CD4-positive, alpha-beta T cell treated with Interleukin-12 subunit alpha and Interleukin-12 subunit beta, for 1 hour (primary cell): ENCODE measurements at places on chromosomes 1 and 21.

DNA sequence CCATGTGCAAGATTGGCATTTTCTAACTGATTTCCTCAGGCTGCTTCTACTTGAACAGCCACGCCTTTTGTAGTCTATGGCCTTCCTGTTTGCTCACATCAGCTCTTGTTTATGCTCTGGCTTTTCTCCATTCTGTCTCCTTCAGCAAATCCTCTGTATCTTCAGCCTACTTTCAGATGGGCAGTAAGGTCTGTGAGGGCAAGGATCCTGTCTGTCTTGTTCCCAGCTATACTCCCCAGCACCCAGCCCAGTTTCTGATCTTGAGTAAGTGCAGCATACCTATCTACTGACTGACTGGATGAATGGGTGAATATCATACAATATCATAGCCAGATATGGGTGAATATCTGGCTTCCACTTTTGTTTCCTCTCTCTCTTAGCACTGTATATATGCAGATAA, 438.1 kb downstream of the LMO4 start:
- no peak for DNase-seq

DNA sequence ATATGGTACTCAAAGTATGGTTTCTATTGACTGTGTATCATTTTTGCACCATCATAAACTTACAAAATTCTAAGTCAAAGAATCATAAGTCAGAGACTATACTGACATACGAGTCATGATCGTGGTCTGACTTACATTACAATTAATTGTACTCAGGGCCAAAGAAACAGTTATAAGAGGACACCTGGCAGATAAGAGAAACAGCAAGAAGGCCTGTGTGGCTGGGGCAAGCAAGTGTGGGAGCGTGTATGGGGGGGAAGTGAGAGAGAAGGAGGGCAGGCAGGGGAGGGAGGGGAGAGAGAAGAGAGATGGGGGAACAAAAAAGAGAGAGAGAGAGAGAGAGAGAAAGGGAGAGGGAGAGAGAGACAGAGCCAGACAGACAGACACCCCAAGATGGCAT, 70.9 kb downstream of the RERE start:
- DNase-seq, result no peak

DNA sequence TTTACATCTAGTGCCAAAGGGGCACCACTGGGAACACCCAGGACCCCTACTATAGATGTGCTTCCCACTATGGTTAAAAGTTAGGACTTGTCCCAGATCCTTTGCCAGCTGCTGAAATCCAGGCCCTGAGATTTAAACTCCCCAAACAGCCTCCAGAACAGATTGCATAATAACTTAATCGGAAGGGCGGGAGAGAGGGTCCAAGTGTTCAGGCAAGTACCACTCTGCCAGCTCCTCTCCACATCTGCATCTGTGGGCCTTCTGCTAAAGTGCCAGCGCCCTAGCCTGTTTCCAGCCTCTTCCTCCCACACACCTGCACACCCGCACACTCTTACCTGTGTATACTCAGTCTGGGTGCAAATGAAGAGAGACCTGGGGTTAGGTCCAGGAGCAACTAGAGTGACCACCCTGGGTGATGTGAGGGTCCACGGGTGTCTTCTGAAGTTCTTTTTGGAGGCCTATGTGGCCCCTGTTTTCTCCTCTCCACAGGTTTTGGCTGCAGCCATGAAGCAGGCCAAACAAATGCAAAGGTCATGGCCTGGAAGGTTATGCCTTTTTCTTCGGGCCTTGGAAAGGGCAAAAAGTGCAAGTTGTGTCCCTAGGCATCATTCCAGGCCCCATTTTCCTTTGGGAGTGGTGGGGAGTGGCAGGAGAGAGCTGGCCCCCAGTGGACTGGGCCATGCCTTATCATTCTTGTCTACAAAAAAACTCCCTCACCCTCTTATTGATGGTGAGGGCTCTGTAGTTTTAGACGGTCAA, 29.3 kb downstream of the KIRREL1 start:
- DNase-seq, result no peak

- peak; percentile 83 for DNase-seq
These were observed at the start of gene SYDE2 for GRCh38 chr1:85200463-85201339. SYDE2 (minus strand) TSS chr1:85201016; CDS start chr1:85200996, 20 bp downstream.

DNA sequence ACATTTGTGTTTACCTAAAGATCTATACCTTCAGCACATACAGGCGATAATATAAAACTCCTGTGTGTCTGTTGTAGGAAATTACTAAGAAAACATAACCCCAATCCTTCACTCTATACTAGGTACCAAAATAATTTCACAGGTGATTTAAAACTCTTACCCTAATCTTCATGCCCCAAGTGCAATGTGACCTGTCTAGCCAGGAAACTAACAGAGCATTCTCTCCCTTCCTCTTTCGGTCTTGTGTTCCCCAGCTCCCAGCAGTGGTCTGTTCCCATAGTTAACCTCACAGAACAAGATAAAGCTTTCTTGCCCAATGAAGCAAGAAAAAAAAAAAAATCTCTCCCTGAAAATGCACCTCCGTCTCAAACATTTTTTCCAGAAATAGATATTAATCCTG, 493.5 kb downstream of the DPYD start:
- no peak for DNase-seq

DNA sequence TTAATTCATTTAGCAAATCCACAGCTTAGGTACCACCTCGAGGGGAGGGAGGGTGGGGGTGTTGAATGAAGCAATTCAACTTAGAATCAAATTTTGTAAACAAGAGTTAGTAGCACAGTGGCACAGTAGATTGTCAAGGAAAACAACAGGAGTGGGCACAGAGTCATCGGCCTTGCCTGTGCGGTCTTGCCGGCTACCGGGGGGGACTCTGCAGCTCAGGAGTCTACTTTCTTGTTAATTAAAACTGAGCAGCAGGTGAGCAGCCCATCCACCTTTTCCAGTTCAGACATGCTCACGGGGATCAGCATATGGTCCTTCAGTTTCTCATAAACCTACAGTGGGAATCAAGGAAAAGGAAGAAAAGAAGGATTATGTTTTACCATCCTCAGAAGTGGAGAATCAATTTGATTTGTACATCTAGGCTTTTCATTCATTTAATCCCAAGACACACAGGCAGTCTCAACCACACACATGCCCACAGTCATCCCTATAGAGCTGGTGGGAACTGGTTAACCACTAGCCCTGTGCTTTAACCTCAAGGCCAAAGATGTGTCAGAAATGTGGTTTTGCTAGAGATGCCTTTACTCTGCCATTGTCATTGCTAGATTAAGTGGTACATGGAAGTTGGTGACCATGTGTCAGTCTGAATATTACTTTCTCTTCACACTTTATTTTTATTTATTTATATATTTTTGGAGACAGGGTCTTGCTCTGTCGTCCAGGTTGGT, 45.0 kb upstream of the BCL10 start:
- DNase-seq, result no peak

DNA sequence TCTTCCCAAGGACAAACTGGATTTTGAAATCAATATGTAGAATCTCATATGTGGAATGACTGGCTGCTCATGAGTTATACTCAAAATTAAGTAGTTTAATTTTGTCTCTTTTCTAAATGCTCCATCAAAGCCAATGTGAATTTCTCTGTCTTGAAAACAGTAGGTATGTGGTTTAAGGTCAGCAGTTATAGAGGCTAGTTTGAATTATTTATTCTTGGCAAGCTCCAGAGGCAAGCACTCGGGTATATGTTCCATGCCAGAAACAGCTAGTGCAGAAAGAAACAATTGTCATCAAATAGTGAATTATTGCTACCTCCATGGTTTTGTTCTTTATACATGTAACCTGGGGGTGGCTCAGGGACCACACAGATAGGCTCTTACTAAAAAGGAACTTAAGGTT, 63.5 kb downstream of the LRIG2 start:
- no peak for DNase-seq

DNA sequence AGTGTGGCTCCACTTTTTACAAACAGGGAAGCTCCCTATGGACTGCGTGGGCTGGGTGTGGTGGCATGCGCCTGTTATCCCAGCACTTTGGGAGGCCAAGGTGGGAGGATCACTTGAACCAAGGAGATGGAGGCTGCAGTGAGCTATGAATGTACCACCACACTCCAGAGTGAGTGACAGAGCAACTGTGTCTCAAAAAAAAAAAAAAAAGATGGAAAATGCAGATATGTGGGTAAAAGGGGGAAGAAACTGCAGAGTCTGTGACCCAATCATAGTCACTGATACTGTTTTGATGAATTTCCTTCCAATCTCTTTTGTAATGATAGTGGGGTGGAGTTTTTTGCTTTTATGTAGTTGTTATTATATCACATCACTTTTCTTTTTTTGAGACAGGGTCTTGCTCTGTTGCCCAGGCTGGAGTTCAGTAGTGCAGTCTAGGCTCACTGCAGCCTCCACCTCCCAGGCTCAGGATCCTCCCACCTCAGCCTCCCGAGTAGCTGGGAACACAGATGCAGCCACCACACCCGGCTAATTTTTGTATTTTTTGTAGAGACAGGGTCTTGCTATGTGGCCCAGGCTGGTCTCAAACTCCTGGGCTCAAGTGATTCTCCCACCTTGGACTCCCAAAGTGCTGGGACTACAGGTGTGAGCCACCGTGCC, 8.7 kb upstream of the TRAPPC10 start:
- no peak for DNase-seq

GRCh38 chr1:150995896-150996295, 10.8 kb downstream of the MINDY1 start:
- DNase-seq, result peak; percentile 50

DNA sequence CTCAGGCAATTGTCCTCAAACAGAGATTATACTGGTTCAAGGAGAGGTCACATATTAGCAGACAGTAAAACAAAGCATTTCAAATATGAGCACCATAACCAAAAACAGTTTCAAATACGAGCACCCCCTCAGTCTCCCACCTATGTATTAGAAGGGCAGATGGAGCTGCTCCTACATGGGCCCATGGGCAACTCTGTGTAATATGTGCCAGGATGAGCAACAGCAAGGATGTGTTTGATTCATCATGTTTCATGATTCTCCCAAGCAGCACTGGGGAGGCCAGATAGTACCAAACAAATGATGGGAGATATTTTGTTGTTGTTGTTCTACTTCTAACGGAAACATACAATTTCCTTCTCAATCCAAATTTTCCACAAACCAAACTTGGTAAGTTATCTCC, 8.9 kb downstream of the ADSS2 start:
- no peak for DNase-seq

GRCh38 chr1:209483691-209484090, 99.8 kb upstream of the CAMK1G start:
- no peak for DNase-seq

- no peak for DNase-seq
These were observed 58.6 kb upstream of the CD34 start for GRCh38 chr1:207969528-207969927.
